CD4-positive, alpha-beta memory T cell (primary cell): ENCODE measurements at places on chromosomes 7 and 10. TPM values are rescaled to one million over a fixed set of nuclear protein-coding genes. Genes with fewer than 3 reads are reported as not detected.

- no peaks in the 10 kb centered on the region for H3K36me3 ChIP-seq
- H3K27me3 ChIP-seq, result no peaks in the 10 kb centered on the region
- H3K4me3 ChIP-seq, result no peak overlapping the region
- no peak for DNase-seq
These were observed 70.8 kb downstream of the CHN2 start for GRCh38 chr7:29265208-29265923.

DNA sequence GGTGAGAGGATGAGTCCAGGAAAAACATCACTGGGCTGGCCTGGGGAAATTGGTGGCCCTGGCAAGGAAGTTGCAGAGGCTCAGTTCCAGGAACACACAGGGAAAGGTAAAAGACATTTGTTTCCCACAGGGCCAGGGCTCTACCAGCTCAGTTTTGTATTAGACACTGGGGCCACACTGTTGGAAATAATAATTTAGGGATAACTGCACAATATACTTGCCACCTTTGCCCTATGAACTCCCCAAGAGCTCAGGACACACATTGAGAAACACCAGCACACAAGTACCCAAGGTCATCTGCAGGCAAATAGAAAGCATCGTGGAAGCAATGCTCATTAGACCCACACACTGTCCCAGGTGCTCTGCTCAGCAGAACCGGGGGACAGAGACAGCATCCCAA lies 617.6 kb downstream of the PTPRN2 start:
- H3K4me3 ChIP-seq, result no peak overlapping the region
- H3K27me3 ChIP-seq, result no peaks in the 10 kb centered on the region
- DNase-seq, result no peak
- no peak overlapping the region for H3K27ac ChIP-seq
- no peaks in the 10 kb centered on the region for H3K36me3 ChIP-seq

- no peaks in the 10 kb centered on the region for H3K36me3 ChIP-seq
- peak overlapping the region; percentile 76 for H3K27ac ChIP-seq
- H3K4me1 ChIP-seq, result peaks cover 75% of the 10 kb centered on the region
- H3K27me3 ChIP-seq, result no peaks in the 10 kb centered on the region
These were observed 36.9 kb downstream of the ZNRF2 start for GRCh38 chr7:30321089-30321881.

The FAM185A gene
- total RNA-seq, result 11.1 TPM

- peaks cover 28% of the 10 kb centered on the region for H3K4me1 ChIP-seq
- no peaks in the 10 kb centered on the region for H3K36me3 ChIP-seq
- no peak overlapping the region for H3K4me3 ChIP-seq
- no peak for DNase-seq
- no peak overlapping the region for H3K27ac ChIP-seq
These were observed 80.4 kb downstream of the ADK start for GRCh38 chr10:74231375-74231774.

The PRPS1L1 gene
- total RNA-seq, result not detected

- peak overlapping the region; percentile 97 for H3K27ac ChIP-seq
- H3K4me3 ChIP-seq, result peak overlapping the region; percentile 100
- no peaks in the 10 kb centered on the region for H3K36me3 ChIP-seq
- no peak for DNase-seq
These were observed 557 bp upstream of the TAX1BP1 start for GRCh38 chr7:27739301-27739908.

DNA sequence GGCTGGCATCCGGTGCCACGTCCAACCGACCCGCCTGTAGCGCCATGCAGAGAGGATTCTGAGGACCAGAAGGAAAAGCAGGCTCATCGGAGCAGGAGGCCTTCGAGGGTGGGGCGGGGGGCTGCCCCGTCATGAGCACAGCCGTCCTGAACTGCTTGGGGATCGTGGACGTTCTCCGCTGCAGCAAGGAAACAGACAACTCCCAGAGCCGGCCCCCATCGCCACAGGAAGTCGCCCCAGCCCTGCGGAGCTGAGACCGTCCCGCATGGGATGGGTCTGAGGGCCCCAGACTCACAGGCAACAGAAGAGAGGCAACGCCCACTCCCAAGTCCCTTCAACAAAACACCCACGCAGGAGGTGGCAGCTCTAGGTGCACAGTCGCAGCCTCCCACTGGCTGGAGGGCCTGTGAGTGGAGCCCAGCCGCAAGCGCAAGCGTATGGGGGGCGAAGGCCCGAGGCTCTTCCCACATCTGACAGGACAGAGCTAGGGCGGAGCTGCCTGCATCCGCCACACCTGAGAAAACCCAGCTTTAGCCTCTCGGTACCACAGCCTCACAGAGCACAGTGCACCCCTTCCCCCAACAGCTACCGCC lies 64.7 kb upstream of the TNRC18 start:
- H3K27ac ChIP-seq, result no peak overlapping the region
- H3K36me3 ChIP-seq, result no peaks in the 10 kb centered on the region
- no peak for DNase-seq
- no peaks in the 10 kb centered on the region for H3K27me3 ChIP-seq

GRCh38 chr7:73742753-73743641 lies 4.4 kb upstream of the ABHD11 start:
- no peak overlapping the region for H3K4me3 ChIP-seq
- peaks cover 6% of the 10 kb centered on the region for H3K4me1 ChIP-seq
- no peaks in the 10 kb centered on the region for H3K36me3 ChIP-seq
- H3K27me3 ChIP-seq, result no peaks in the 10 kb centered on the region

DNA sequence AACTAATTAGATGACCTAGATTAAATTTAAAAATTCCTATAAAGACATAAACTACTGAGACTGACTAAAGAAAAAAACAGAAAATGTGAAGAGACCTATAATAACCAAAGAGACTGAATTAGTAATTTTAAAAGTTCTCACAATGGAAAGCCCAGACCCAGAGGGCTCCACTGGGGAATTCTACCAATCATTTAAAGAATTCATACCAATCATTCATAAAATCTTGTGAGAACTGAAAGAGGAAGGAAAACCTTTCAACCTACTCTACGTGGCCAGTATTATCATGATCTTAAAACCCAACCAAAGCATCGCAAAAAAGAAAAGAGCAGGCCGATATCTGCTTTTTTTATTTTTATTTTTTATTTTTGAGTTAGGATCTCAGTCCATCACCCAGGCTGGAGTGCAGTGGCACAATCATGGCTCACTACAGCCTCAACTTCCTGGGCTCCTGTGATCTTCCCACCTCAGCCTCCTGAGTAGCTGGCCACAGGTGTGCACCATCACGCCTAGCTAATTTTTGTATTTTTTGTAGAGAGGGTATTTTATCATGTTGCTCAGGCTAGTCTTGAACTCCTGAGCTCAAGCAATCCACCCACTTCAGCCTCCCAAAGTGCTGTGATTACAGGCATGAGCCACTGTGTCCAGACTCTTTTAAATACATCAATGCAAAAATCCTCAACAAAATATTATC lies 48.6 kb downstream of the DGKI start:
- H3K4me3 ChIP-seq, result no peak overlapping the region
- H3K36me3 ChIP-seq, result no peaks in the 10 kb centered on the region
- no peak for DNase-seq
- H3K27me3 ChIP-seq, result no peaks in the 10 kb centered on the region
- H3K27ac ChIP-seq, result no peak overlapping the region

DNA sequence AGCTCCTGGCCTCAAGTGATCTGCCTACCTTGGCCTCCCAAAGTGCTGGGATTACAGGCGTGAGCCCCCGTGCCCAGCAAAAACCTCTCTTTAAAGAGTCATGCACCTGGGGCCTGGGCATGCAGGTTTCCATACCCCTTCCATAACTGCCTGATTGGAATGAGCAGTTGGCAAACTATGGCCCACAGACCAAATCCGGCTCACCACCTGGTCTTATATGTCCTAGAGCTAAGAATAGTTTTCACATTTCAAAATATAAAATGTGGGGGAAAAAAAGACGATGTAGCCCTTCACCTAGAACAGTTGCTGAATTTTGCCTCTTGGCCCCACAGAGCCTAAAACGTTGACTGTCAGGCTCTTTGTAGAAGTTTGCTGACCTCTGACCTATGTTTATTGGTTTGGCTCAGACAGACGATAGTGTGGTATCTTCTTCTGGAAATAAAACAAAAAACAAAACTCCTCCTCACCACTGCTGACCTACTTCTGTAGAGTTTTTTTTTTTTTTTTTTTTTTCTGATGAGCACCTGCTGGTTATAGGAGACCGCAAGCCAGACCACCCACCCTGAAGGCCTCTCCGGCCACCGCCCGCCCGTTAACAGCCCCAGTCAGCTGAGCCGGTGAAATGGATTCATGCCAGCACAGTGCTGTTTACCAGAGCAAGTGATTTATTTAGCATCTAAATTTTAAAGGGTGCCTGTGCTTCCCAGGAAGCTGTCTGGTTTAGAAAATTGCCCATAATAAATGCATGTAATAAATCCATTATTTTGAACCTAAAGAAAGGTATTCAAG lies 33.5 kb upstream of the SFRP5 start:
- no peaks in the 10 kb centered on the region for H3K27me3 ChIP-seq
- peak; percentile 27 for DNase-seq
- no peaks in the 10 kb centered on the region for H3K36me3 ChIP-seq
- H3K4me3 ChIP-seq, result no peak overlapping the region
